ELF-1 (cell line): ENCODE measurements at places on chromosomes 16 and 17.

DNA sequence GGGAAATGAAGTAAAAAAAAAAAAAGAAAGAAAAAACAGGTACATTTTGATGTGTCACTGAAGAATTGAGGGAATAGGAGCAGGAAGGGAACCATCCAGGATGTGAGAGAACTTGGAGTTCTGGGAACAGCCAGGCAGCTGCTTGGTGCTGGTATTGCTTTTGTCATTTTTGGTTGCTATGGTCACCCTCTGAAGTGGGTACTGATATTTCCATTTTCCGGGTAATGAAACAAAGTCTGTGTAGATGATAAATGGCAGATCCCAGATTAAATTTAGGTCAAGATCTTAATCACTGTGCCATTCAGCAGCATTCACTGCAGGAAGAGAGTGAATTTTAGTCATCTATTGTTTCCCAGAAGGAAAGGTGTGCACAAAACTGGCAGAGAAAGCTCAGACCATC lies 93.6 kb downstream of the ABCA8 start:
- no peak for DNase-seq

- no peak for DNase-seq
These were observed at the start of gene CD300E for GRCh38 chr17:74623693-74624093. CD300E (minus strand) TSS chr17:74623738; CDS start chr17:74623621, 117 bp downstream.

- no peak for DNase-seq
These were observed 64.1 kb upstream of the CACNG4 start for GRCh38 chr17:66900126-66901010.

GRCh38 chr16:2223942-2224486 lies 623 bp downstream of the E4F1 start:
- DNase-seq, result peak; percentile 74

- no peak for DNase-seq
These were observed 584 bp upstream of the SLC16A5 start for GRCh38 chr17:75087182-75087557.

DNA sequence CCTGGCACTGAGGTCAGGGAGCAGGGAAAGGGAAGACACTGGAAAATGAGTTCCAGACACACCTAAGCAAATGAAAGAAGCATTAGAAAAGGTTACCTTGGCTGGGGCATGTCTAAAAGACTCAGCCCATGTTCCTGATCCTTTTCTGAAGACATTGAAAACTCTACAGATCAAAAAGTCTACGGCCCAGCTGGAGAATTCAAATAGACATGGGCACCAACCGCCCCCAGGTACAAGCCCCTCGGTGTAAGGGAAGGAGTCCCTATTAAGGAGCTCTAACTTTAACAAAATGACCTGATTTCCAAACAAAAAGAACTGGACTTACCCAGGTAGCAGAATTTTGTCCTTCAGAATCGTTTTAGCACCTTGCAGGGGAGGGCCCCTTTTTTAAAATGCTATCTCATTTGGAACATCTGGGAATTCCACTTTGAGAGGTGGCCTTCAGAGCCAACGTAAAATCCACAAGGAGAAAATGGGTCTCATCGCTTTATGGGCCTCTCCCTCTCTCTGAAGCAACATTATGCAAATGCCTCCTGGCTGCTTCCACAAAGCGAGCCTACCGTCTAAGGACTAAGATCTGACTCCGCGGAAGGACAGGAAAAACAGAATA lies 43.6 kb upstream of the RBFOX3 start:
- DNase-seq, result no peak

GRCh38 chr17:18139949-18140348 lies 31.4 kb downstream of the MYO15A start:
- DNase-seq, result peak; percentile 34

GRCh38 chr16:57623251-57624043 lies 5.0 kb upstream of the ADGRG1 start:
- peak; percentile 86 for DNase-seq

- peak; percentile 93 for DNase-seq
These were observed 60.8 kb downstream of the TEX14 start for GRCh38 chr17:58630883-58631522.

GRCh38 chr17:60579090-60579489 lies 20.9 kb upstream of the PPM1D start:
- DNase-seq, result no peak

- DNase-seq, result no peak
These were observed 4.3 kb downstream of the GID4 start for GRCh38 chr17:18043491-18043890.

GRCh38 chr16:54482892-54483574 lies 196.4 kb upstream of the IRX3 start:
- DNase-seq, result no peak

- no peak for DNase-seq
These were observed 6.1 kb upstream of the GAA start for GRCh38 chr17:80095038-80095843.

GRCh38 chr17:69949496-69949895 lies 125.5 kb upstream of the KCNJ16 start:
- no peak for DNase-seq

- DNase-seq, result no peak
These were observed 80.2 kb upstream of the GNAO1 start for GRCh38 chr16:56111100-56111499.

- no peak for DNase-seq
These were observed 22.9 kb downstream of the NUP88 start for GRCh38 chr17:5396612-5397011.

DNA sequence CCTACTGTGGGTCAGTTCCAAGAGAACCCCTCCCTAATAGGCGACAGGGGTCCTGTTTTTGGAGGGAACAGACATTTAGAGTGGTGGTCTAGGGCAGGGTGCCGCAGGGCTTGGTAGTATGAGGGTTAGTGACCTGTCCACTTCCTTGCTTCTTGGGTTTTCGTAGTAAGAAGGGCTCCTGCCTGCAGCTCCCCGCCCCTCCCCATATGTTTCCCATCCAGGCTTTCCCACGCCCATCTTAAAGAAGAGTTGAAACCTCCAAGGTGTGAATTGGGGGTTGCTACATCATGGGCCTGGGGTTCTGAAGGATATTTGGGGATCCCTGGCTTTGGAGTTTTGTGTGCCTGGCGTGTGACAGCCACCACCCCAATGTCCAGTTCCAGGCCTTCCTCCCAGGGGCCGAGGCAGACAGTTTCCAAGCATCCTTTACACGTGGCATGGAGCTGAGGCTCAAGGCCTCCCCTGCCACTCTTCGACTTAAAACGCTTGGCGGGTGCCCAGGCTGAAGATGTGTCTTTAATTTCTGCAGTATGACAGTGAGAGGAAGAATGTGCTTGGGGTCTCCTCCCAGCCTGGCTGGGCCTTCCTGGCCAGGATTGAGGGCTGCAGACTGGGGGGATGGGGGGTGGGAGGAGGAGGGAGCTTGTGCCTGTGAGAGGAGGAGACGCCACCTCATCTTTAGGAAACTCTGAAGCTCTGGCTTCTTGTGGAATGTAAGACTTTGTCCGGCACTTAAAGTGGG lies 2.3 kb upstream of the COL1A1 start:
- DNase-seq, result no peak

DNA sequence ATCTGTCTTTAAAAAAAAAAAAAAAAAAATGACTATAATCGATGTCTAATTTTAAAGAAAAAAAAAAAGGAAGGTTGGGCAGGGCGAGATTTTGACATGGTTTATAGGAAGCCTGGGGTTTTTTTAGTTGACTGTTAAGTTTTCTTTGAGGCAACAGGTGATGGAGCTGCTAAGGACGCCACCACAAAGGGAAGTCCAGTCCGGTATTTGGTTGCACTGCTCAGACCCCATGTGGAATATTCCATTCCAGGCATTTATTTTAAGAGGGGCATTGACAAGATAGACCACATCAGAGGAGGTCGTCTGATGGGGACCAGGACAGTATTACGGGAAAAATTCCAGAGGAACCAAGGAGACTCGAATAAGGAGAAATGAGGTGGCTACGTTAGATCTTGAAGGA lies 168.4 kb downstream of the CCDC182 start:
- no peak for DNase-seq

- peak; percentile 65 for DNase-seq
These were observed 103.3 kb upstream of the ZFHX3 start for GRCh38 chr16:73151225-73151624.

- no peak for DNase-seq
These were observed 2.0 kb downstream of the DNASE1L2 start for GRCh38 chr16:2238150-2238837.

DNA sequence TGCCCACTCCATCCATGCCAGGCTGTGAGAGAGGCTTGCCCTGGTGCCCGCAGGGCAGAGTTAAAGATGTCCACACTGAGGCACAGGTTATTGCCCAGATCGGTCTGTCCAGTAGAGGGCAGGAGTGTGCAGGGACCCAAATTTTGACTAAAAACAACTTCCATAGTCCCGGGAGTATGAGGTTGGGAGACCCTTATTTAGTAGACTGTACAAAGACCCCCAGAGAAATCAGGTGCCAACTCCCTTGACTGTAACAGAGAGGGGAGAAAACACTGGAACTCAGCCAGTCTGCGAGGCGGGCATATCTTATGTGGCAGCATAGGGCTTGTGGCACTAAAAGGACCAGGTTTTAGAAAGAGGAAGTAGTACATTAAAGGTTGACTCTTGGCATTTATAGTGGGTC lies 43.4 kb downstream of the HNF1B start:
- peak; percentile 41 for DNase-seq

DNA sequence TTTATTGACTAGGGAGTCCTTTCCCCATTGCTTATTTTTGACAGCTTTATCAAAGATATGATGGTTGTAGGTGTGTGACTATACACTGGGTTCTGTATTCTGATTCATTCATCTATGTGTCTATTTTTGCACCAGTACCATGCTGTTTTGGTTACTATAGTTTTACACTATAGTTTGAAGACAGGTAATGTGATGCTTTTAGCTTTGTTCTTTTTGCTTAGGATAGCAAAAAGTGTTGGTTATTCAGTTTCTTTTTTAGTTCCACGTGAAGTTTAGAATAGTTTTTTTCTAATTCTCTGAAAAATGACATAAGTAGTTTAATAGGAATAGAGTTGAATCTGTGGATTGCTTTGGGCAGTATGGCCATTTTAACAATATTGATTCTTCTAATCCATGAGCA lies 50.1 kb downstream of the NACA2 start:
- DNase-seq, result no peak

DNA sequence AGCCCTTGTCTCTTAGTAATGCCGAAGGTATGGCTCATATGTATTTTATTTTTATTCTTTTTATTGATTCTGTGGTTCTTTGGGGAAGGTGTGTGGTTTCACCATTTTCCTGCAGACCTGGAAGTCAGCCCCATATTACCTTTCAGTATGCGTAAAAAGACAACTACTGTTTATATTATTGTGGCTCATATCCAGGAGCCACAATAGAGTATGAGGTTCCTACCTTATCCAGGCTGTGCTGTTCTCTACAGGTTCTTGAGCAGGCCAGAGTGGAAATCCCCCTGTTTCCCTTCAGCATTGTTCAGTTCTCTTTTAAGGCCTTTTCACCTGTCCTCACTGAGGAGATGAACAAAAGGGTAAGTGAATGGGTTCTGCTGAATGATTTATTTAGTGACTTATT lies 33.2 kb downstream of the REXO5 start:
- no peak for DNase-seq

DNA sequence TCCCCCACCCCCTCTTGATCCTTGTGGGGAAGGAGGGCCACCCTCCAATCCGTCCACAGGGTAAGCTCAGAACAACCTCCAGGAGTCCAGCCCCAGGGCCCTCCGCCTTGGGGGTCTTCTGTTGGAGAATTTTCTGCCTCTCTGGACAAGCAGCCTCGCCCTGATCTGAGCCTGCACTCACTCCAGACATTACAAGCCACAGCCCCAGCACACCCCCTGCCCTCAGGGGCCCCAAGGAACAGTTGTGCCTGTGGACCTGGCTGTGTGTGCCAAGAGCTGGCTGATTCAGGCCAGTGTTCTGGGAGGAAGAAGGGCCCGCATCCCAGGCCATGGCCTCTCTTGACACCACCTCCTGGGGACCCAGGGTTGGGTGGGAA lies 477 bp upstream of the ARHGAP27 start:
- peak; percentile 79 for DNase-seq

GRCh38 chr16:73480381-73480780 lies 432.5 kb upstream of the ZFHX3 start:
- peak; percentile 8 for DNase-seq

- DNase-seq, result no peak
These were observed 47.2 kb downstream of the ANKRD11 start for GRCh38 chr16:89442990-89443726.

DNA sequence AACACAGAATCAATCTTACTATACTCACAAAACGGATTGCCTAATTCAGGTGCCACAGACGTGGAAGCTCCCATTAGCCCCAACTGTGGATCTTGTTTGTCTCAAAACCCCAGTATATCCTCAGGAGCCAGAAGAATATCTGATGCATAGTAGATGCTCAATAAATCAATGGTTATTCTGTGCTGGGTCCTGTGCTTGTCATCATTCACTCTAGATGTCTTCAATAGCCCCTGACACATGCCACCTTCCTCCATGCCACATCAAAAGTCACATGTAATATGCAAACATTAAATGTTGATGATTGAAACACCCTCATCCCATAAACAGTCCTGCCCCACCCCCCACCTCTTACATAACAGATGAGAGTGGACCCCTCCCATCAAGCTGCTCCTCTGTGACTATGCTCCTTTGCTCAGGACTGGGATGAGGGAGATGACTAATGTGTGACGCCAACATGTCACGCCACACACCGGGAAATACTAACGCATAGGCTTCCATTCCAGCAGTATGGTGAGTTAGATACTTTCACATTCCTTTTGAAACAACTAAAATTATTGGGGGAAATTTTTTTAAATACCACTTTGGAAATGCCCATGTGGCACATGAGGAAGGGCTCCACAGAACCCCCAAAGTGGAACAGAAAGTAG lies 267.6 kb upstream of the SDK2 start:
- DNase-seq, result no peak

GRCh38 chr17:29111816-29112499 lies 68.2 kb downstream of the MYO18A start:
- peak; percentile 81 for DNase-seq

DNA sequence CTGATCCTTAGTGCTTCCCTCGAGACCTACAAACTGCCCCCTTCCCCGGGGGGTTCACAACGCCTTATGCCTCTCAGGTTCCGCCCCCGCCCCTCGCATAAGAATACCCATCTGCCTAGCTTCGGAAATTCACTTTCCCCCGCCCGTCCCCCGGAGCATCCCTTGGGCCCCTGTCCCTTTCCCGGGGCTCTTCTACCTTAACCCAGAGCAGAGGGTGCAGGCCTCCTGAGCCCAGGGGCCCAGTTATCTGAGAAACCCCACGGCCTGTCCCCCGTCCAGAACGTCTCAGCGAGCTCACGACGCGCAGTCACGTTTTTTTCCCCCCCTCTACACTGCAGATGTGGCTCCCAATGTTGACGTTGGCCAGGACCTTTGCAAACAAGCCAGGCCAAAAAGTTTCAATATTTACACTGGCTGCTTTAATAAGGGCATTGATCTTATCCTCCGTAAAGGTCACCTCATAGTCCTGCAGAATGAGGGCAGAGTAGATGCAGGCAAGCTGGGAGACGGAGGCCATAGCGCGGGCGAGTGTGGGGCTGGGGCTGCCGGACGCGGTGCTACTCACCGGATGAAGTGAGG lies 1.4 kb upstream of the NBR1 start:
- DNase-seq, result no peak
